GF-D8 (cell line): ENCODE measurements at places on chromosomes 6 and 20.
A peak's percentile ranks its signal among the peaks of the same experiment; 100 is the strongest.

DNA sequence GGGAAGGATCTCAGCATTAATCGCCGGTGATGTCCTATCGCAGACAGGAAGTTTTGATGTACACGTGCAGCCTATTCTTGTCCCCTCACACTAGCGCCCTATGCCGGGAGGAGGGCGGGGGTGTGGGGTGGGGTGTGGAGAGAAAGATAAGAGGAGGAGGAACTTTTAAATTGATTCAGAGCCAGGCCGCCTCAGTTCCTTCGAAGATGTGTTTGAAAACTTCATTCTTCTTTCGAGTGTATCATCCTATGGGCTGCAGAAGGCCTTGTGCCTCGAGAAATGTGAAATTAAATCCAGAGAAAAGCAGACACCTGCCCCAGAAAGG lies 2.5 kb upstream of the POU3F2 start:
- no peak for DNase-seq

DNA sequence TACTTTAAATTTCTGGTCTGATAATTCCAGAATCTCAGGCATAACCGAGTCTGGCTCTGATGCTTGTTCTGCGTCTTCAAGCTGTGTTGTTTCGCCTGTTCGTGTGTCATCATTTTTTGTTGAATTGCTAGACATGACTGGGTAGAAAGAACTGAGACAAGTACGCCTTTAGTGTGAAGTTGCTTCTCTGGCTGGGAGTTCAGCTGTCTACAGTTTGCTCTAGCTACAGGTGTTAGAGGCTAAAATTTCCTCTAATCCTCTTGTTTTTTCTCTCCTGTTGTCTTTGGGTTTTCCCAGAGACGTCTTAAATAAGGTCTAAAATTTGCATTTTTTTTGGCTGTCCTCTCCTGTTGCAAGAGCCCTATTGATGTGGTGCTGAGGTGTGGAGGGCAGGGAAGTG lies 100.3 kb downstream of the FAM50B start:
- no peak for DNase-seq

DNA sequence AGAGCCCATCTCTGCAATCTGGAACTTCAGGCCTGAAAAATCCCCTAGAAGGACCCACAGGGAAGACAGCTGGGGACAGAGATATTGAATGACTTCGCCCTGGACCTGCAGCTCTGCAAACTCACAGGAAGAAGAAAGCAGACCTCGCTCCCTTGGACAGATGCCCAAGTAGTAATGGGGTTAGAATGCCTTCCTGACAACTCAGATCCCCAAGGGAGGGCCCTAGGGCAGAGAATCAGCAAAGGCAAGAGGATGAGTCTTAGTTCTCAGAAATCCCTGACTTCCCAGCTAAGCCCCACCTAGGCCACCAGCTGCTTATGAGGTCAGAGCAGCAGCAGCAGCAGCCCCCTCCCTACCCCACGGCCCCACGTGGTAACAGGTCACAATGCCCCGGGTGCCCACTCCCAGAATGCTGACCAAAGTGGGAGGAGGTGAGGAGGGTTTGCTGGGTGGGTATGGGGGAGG lies at the start of gene C20orf141:
Gene C20orf141 (plus strand): TSS at position 401 of the 465 bp plus-strand sequence. CDS start 198 bp downstream, outside the sequence.
- peak; percentile 77 for DNase-seq

DNA sequence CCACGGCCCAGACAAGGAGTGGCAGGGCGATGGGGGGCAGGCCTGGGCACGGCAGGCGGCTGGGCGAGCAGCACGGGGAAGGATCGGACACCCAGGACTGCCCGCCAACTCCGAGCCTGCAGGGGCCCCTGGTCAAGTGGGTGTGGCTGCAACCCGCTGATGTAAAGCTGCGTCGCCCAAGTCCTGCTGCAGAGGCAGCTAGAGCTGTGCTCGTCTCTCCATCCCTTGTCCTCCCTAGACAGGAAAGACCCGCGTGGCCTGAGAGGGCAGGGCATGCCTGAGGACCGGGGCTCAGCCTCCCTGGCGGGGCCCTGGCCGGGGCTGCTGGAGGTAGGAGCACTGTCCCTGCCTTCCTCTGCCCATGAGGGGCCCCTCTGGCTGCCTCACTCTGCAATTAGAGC lies 281.2 kb downstream of the CDH4 start:
- no peak for DNase-seq

GRCh38 chr20:60053818-60054190 lies 95.6 kb downstream of the CDH26 start:
- no peak for DNase-seq
